Vagina (tissue), 2 donors: ENCODE measurements at places on chromosomes 5 and 9.

GRCh38 chr5:96968614-96969013 lies 32.7 kb downstream of the LNPEP start:
- DNase-seq, result no peak
- peaks cover 38% of the 10 kb centered on the region for H3K4me1 ChIP-seq
- H3K27me3 ChIP-seq, result no peaks in the 10 kb centered on the region
- H3K36me3 ChIP-seq, result no peaks in the 10 kb centered on the region
- H3K4me3 ChIP-seq, result no peak overlapping the region
- peak overlapping the region; percentile 35 for H3K27ac ChIP-seq

- H3K27me3 ChIP-seq, result no peaks in the 10 kb centered on the region
- no peaks in the 10 kb centered on the region for H3K36me3 ChIP-seq
- H3K4me3 ChIP-seq, result no peak overlapping the region
- no peak overlapping the region for H3K27ac ChIP-seq
- H3K4me1 ChIP-seq, result no peaks in the 10 kb centered on the region
- no peak for DNase-seq
Observed at GRCh38 chr5:143933451-143933850, 121.5 kb downstream of the HMHB1 start.

DNA sequence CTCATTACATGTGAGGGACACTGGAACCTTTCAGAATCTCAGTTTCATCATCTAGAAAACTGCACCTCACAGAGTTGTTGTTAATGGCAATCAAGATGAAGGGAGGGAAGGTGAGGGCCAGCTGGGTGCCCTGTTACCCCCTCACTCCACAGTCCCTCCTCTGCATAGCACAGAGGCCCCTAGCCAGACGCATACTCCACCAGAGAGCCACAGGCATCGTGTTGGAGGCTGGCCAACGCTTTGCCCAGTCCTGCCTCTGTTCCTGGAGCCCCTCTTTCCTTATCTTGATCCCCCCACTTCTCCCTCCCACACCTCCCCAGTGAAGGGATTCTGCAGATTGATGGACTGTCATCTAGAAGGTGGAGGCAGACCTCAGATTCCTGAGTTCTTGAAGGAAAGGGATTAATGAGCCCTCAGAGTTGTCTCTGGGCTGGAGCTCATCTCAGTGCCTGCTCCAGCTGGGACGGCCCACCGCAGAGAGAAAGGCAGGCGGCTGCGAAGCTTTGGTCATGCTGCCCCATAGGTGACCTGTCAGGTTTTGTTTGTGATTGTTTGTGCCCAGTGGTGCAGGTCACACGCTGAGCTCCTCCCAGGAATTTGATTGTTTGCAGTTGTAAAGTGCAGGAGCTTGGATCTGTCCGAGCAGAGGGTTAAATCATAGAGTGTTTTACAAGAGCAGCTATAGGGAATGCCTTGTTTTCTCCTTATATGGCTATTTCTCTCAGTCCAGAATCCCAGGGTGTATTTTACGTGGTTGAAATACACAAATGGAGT lies 487.3 kb downstream of the CCDC171 start:
- no peak for DNase-seq
- no peaks in the 10 kb centered on the region for H3K27me3 ChIP-seq
- peaks cover 15% of the 10 kb centered on the region for H3K4me1 ChIP-seq
- no peaks in the 10 kb centered on the region for H3K36me3 ChIP-seq

- H3K4me3 ChIP-seq, result no peak overlapping the region
- no peaks in the 10 kb centered on the region for H3K36me3 ChIP-seq
- no peak overlapping the region for H3K27ac ChIP-seq
Observed at GRCh38 chr5:156534085-156534484, 207.1 kb downstream of the SGCD start.

DNA sequence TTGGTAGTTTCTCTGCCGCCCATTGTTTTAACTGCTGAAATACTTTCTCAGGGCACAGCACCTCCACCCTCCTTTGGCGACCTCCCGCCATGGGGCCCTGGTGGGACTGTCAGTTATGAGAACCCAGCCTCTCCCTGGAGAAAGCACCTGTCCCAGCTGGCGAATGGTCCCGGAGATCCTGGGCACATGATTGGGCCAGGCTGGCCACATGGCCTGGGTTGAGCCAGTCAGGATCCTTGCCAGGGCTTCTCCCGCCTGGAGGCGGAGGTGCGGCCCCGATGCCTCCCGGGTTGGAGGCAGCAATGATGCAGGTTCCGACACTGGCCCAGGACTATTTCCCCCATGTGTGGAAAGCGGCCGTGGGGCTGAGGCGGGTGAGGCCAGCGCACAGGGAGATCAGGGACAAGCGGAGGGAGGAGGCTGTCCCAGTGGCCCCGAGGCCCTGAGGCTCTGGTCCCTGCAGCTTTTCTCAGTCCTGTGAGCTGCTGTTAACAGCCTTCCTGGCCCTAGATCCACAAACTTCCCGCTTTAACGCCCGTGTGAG lies 13.6 kb downstream of the UNC5A start:
- no peaks in the 10 kb centered on the region for H3K36me3 ChIP-seq
- H3K27ac ChIP-seq, result no peak overlapping the region
- no peak for DNase-seq
- no peak overlapping the region for H3K4me3 ChIP-seq

GRCh38 chr5:32949286-32949970 lies 238.3 kb downstream of the NPR3 start:
- H3K27ac ChIP-seq, result no peak overlapping the region
- no peaks in the 10 kb centered on the region for H3K36me3 ChIP-seq
- H3K27me3 ChIP-seq, result no peaks in the 10 kb centered on the region

DNA sequence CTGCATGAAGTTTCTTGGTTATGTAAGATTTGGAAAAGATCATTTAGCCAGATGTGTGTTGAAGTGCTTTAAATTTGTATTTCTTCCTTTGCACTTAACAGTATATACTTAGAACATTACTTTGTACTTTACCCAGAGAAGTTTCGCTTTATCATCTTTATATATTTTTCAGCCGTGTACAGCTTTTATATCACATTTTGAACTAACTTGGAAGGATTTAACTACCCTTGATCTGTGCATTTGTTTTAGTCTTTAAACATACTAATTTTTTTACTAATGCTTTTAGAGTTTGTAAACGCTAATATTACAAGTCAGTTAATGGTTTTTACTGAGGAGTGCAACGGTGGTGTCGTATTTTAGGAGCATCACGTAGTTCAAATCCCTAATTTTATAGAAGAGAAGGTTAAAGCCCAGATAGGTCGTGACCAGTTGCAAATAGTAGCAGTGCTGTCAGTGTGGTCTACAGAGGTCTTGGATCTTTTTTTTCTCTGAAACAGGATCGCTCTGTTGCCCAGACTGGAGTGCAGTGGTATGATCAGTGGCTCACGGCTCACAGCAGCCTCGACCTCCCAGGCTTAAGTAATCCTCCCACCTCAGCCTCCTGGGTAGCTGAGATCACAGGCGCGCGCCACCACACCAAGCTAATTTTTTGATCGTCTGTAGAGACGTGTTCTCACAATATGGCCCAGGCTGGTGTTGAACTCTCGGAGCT lies 2.0 kb downstream of the MATR3 start:
- H3K27me3 ChIP-seq, result no peaks in the 10 kb centered on the region
- H3K36me3 ChIP-seq, result no peaks in the 10 kb centered on the region
- DNase-seq, result no peak
- H3K4me3 ChIP-seq, result peak overlapping the region; percentile 96
- H3K27ac ChIP-seq, result peak overlapping the region; percentile 99

GRCh38 chr9:15135164-15135792 lies 171.7 kb downstream of the TTC39B start:
- DNase-seq, result no peak
- H3K27ac ChIP-seq, result no peak overlapping the region
- no peaks in the 10 kb centered on the region for H3K4me1 ChIP-seq
- H3K27me3 ChIP-seq, result no peaks in the 10 kb centered on the region

- H3K27me3 ChIP-seq, result no peaks in the 10 kb centered on the region
- H3K4me1 ChIP-seq, result peaks cover 15% of the 10 kb centered on the region
- H3K36me3 ChIP-seq, result no peaks in the 10 kb centered on the region
- peak overlapping the region; percentile 43 for H3K4me3 ChIP-seq
Observed at GRCh38 chr5:119411361-119412278, 40.7 kb upstream of the HSD17B4 start.

GRCh38 chr9:115121181-115121580 lies 3.2 kb upstream of the TNC start:
- DNase-seq, result no peak
- no peaks in the 10 kb centered on the region for H3K27me3 ChIP-seq
- no peaks in the 10 kb centered on the region for H3K36me3 ChIP-seq
- H3K4me1 ChIP-seq, result peaks cover 42% of the 10 kb centered on the region
- H3K27ac ChIP-seq, result no peak overlapping the region
- H3K4me3 ChIP-seq, result no peak overlapping the region

GRCh38 chr5:4130819-4131218 lies 535.2 kb downstream of the IRX1 start:
- H3K4me3 ChIP-seq, result no peak overlapping the region
- H3K27ac ChIP-seq, result no peak overlapping the region

GRCh38 chr5:95283761-95284571 lies 928 bp downstream of the MCTP1 start:
- peaks cover 26% of the 10 kb centered on the region for H3K4me1 ChIP-seq
- DNase-seq, result no peak
- H3K27ac ChIP-seq, result no peak overlapping the region

DNA sequence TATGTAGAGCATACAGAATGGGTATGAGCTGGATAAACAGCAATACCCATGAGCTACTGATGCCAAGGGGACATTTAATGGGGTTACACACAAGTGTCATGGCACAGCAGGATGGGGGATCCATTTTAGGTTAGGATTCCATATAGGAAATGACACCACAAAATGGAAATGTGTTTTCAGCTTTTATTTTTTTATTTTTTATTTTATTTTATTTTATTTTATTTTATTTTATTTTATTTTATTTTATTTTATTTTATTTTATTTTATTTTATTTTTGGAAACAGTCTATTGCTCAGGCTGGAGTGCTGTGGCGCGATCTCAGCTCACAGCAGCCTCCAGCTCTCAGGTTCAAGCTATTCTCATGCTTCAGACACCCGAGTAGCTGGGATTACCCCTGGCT lies 11.6 kb downstream of the ZNF474 start:
- H3K4me1 ChIP-seq, result no peaks in the 10 kb centered on the region
- no peak overlapping the region for H3K27ac ChIP-seq
- H3K4me3 ChIP-seq, result no peak overlapping the region
- no peaks in the 10 kb centered on the region for H3K36me3 ChIP-seq

- peaks cover 8% of the 10 kb centered on the region for H3K36me3 ChIP-seq
- peak overlapping the region; percentile 13 for H3K4me3 ChIP-seq
- no peak for DNase-seq
- H3K4me1 ChIP-seq, result peaks cover 65% of the 10 kb centered on the region
Observed at GRCh38 chr5:51396797-51397196, 13.5 kb downstream of the ISL1 start.

DNA sequence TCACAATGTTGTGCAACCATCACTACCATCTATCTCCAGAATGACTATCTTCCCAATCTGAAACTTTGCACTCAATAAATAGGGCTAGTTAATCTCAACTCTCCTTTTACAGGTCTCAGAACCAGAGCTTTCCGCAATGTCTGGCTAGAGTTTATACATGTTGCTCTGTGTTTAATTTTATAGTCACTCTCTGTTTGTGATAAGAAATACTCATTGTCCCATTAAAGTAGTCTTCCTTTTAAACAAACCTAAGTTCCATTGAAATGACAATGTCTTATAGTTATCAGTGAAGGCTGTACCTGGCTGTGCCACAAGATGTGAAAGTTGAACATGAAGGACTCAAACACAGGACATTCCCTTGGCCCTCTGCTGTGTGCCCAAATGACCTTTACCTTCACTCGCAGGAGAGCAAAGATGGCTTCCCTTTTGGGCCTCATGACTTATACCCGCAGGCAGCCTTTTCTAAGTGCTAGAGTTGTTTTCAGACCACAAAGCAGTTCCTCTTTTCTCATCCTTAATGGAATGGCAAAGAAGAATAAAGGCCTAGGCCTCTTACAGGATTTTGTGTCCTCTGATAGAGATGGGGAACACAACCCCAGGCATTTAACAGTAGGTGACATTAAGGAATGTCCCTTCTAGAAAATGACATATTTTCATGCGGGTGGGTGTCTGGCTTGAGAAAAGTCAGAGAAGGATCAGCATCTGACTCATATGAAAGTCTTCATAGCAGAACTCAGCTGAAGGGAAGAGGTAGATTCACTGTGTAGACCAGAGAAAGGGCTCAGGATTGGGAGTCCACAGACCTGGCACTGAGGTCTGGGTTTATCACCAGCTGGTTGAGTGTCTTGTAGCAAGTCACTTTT lies 69.6 kb upstream of the ATP10B start:
- H3K27ac ChIP-seq, result no peak overlapping the region
- H3K36me3 ChIP-seq, result no peaks in the 10 kb centered on the region
- H3K4me3 ChIP-seq, result no peak overlapping the region
- peaks cover 10% of the 10 kb centered on the region for H3K4me1 ChIP-seq
- H3K27me3 ChIP-seq, result no peaks in the 10 kb centered on the region
- DNase-seq, result no peak

- H3K4me1 ChIP-seq, result no peaks in the 10 kb centered on the region
- H3K27ac ChIP-seq, result no peak overlapping the region
- DNase-seq, result no peak
- no peak overlapping the region for H3K4me3 ChIP-seq
Observed at GRCh38 chr5:63211448-63212132, 633.0 kb downstream of the LRRC70 start.

- H3K36me3 ChIP-seq, result no peaks in the 10 kb centered on the region
- no peaks in the 10 kb centered on the region for H3K4me1 ChIP-seq
- no peaks in the 10 kb centered on the region for H3K27me3 ChIP-seq
- H3K27ac ChIP-seq, result no peak overlapping the region
Observed at GRCh38 chr5:159496773-159497172, 166.5 kb upstream of the IL12B start.
